ENCODE measurements at places on chromosomes 5 and 9.

GRCh38 chr5:122179701-122180100 lies 50.4 kb downstream of the ZNF474 start:
- DNase-seq: no peak

GRCh38 chr5:140213370-140213983 lies 38.5 kb downstream of the CYSTM1 start:
- no peak for DNase-seq

DNA sequence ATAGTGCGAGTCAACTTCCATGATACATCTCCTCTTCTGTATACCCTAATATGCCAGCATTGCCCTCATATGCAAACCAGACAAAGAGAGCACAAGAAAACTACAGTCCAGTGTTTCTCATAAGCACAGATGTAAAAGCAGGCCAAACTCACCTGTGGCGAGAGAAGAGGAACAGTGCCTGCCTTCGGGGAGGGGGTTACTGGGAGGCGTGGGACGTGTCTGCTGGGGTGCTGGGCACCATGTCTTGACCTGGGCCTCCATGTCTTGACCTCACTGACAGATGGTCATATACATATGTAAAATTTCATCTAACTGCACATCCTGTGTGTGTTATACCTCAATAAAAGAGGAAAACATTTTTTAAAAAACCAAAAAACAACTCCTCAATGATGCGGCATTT lies 159.3 kb upstream of the PPP1R26 start:
- DNase-seq: no peak

DNA sequence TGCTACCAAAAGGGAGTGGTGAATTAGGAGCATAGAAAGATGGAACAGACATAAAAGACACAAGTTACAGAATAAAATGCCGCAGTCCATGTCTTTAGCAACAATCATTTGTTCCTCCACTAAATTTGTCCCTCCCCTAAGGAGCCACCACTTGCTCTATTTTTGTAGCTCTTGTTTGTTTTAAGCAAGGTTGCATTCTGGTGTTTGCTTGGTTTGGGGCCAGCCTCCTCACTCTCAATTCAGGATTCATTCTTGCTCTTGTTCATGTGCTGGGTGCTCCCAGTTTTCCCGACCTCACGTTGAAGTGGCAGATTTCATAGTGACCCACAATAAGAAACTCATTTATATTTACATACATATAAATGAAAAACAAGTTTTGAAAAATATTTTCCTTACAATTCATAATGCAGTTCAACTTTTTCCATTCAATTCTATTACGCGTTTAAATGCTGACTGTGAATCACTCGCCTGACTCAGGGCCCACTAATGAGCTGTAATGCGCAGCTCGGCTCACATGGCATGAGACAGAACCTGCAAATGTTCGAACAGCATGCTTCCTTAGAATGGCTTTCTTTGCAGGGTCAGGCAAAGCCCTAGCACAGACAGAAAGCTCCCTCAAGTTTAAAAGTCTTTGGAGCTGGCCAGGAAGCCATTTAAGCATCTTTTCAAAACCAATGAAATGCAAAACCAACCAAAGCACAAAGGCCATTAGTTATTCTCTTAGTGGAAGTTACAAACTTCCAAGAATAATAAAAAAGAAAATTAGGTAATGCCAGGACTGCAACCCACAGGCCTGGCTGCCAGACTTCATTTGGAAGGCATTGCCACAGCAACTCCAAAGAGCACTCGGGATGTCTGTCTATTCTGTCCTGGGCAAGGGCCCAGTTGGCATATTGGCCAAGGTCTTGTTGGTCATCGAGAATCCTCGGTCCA lies 41.7 kb downstream of the RETREG1 start:
- no peak for DNase-seq

- no peak for DNase-seq
These were observed 4.0 kb upstream of the DNLZ start for GRCh38 chr9:136367296-136368145.

DNA sequence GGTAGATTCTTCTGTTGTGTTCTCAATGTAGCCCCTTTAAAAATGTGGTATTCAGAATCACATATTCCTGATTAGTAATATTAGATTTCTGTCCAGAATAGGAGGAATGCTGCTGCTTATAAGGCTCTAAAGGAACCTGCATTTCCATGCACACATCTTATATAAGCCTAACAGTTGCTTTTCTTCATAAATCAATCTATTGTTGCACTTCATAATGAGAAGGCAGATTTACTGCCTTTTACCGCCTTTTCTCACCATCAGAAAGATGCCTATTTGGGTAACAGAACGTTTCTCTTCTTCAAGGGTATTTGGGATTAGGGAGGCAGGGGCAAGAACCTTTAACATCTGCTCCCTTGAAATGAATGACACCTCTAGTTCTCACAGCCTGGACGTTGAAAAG lies 243.4 kb downstream of the MLLT3 start:
- DNase-seq: no peak

DNA sequence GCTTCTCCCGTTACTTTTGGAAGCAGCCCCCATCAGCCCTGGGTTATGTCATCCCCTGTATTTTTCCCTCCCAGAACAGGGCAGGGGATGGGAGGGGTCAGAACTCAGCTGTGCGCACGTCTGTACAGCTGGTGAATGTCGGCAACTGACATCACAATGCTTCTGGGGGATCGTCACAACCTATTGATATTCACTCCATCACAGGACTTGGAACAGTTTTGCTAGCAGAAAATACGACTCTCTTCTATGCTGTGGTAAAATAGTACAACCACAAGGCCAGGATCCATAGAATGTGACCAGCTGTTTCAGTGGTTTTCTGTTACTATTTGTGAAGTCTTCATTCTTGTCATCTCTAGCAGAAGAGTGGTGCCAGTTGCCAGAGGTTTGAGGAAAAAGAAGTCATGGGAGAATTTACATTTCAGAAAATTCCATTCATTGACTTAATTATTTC lies 77.1 kb upstream of the KLF4 start:
- DNase-seq: no peak

DNA sequence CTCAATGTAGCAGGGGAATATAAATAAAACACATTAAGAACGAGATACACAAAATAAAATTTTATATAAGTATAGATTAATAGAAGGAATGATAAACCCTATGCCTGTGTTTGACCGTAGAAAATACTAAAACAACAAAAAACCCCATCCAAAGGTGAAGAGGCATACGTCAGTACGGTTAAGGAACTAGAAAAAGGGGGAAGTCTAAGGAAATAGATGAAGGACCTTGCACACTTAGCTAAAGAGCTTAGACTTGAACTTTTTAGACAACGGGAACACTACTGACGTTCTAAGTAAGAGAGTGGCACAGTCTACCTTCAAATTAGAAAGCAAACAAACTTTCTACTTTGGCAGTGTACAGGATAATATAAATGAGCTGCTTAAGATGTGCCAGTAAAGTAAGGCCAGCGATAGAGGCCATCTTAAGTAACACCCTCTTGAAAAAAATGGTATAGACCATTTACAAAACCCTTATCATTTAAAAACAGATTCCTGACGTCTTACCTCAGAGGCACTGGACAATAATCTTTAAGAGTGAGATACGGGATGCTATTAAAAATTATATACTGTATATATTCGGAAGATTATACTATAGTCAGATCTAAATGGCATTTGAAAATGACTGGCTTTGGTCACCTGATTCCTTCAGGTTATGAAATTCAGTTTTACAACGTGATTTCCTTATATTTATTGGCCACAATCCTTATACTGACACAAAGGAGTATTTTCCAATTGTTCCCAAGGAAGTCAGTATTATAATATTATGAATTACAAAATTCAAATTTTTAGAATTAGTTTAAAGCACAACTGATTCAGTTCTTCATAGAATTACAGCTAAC lies 8.5 kb downstream of the PANK3 start:
- no peak for DNase-seq

DNA sequence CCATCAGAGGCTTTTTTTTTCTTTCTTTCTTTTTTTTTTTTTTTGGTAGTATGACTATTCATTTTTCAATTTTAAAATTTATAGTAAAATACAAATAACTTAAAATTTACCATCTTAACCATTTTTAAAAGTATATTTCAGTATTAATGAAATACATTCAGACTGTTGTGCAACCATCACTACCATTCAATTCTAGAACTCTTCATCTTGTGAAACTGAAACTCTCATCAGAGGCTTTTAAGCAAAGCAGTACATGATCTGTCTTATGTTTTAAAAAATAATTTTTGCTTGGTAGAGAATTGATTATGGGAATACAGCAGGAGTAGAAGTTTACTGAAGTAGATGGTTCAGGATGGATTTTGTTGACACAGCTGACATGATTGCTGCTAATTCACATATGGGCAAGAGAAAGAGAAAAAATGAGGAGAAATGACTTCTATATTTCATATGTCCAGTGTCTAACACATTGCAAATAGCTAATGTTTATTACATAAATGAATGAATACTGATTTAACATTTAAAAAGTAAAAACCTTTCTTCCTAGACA lies 13.4 kb downstream of the ELOVL7 start:
- no peak for DNase-seq

GRCh38 chr5:135426102-135427082 lies 20.8 kb downstream of the DCANP1 start:
- DNase-seq: peak; percentile 64

DNA sequence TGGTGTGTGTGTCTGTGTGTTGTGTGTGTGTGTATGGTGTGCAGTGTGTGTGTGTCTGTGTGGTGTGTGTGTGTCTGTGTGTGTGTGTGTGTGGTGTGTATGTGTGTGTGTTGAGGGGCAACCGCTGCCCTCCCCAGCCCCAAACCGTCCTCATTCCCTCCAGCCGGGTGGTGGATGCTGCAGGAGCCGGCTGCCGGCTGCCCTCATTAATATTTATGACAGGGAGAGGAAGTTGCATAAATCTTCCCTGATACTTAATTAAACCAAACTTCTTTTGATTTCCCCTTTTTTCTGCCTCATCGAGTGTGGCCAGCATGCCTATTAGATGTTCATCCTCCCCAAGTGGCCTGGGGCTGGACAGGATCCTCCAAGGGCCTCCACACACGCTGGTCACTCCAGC lies 121.4 kb upstream of the MVB12B start:
- no peak for DNase-seq

- no peak for DNase-seq
These were observed 131.1 kb downstream of the ADAMTSL1 start for GRCh38 chr9:18604767-18605730.

GRCh38 chr5:81020478-81021167 lies 60.5 kb downstream of the RASGRF2 start:
- DNase-seq: no peak

GRCh38 chr5:147208134-147208533 lies 26.7 kb upstream of the STK32A start:
- no peak for DNase-seq

DNA sequence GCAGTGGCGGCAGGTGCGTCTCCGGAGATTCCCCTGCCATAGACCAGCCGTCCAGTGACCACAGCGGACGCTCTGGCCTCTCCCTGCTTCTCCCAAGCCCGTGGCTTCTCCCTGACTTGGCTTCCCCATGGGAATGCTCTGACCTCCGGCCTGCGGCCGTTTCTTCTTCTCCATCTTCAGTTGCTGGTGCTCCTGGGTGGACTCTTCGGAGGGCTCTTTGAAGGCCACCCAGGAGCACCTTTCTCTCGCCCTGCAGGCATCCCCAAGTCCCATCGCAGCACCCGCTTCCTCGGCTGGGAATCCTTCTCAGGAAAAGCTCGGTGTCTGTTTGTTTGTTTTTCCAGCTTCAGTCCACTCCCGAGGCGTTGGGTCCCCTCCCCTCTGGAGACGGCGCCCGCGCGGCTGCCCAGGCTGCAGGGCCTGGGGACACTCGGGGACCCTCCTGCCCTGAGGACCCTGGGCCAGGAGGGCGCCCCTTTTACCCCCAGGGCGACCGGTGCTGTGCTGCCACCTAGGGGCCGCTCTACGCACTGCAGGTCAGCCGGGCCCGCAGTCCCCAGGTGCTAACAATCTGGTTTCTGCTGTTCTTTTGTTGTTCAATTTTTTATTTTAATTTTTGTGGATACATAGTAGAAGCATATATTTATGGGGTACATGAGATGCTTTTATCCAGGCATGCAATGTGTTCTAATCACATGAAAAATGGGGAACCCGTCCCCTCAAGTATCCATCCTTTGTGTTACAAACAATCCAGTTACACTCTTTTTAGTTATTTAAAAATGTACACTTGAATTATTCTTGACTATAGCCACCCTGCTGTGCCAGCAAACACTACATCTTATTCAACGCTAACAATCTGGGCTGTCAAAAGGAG lies 197.9 kb upstream of the ADAMTS16 start:
- DNase-seq: no peak

DNA sequence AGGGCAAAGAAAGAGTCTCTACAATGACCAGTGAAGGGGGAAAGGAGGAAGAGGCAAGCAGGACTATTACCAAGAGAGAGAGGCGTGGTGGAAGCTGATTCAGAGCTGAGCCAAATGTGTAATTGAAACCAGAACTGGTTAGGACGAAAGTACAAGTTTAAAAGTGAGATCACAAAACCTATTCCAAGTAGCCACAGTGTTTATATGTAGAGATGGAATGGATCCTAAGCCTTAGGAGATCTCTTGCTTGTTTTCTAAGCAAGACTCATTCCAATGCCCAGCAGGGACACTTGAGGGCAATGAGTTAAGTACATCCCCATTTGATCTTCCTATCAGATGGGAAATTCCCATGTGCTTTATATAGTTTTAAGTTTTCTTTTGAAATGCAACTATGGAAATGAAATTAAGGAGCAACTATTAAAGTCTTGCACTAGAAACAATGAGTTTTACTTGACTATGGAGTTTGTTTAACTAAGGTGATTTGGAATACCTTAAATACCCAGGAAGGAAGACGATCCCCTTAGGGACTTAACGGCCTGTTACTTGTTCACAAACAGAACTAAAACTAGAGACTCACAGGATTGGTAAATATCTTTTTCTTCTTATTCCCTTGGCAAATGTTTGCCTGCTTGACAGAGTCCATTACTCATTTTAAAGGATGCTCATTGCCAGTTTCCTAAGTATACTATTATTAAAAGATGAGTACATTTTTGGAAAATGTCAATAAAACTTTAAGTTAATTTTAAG lies 51.1 kb upstream of the SNX2 start:
- no peak for DNase-seq

DNA sequence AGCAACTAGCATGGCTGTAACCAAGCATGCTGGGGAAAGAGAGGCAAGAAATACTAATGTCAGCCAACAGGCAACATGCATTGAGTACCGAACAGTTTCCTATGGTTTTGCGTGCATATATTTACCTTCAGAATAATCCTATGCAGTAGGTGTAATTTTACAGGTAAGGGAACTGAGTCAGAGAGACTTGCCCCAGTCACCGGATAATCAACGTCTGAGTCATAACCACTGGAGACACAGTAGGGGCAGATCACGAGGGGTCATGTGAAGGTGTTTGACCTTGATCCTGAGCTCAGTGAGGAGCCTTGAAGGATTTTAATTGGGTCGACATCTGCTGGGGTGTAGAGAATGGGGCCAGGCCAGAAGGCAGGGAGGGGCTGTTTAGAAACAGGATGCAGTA lies 13.4 kb upstream of the TSC1 start:
- no peak for DNase-seq

DNA sequence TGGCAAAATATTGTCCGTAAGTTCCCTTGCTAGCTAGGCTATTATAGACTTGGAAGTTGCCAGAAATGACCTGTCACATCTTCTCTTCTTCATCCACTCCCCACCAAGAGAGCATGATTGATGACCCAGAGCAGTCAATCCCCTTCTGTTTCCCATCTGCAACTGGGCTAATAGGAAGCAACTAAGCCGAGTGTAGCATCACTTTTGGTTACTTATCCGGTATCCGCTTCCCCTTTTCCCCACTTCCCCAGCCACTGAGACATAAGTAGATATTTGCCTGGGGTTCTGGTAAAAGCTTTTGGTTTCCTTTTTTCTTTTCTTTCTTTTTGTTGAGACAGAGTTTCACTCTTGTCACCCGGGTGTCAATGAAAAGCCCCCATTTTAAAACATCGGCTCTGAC lies 29.4 kb upstream of the LIFR start:
- no peak for DNase-seq

Measured in CD8-positive, alpha-beta T cell (primary cell).